NCI-H1436 treated with DMSO at 0.1 percent for 48 hours (cell line): ENCODE measurements at places on chromosomes 16 and 17.

GRCh38 chr17:77569846-77570564 lies 388.5 kb upstream of the TNRC6C start:
- no peak for DNase-seq

DNA sequence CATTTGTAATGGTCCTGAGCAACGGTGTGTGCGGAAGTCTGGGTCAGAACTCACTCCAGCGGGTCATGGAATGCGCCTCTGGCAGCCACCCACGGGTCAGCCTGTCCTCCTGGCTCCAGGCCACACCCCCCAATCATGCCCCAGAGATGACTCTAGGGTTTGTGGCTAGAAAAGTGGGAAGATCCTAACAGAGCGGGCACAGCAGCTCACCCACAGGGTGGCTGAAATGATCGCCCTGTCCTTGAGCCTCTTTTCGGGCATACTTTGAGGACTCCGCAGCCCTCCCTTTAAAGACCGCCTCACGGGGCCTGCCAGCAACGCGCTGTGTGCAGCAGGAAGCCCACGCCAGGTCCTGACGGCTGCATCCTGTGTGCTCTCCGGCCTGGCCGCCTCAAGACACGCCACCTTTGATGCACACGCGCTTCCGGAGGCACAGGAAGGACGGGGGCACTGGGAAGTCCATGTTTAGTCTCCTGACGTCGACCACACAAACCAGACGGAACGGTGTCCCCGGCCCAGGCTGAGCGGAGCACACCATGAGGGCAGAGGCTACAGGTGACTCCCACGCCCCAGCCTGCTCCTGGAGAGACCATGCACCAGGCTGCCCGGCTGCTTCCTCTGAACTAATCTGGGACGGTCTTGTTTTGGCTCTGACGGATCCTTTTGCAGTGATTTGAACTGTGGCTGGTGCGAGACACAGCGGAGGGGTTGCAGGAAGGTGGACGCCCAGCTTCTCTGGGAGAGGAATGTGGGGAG lies 92.9 kb downstream of the TBC1D16 start:
- DNase-seq = no peak

DNA sequence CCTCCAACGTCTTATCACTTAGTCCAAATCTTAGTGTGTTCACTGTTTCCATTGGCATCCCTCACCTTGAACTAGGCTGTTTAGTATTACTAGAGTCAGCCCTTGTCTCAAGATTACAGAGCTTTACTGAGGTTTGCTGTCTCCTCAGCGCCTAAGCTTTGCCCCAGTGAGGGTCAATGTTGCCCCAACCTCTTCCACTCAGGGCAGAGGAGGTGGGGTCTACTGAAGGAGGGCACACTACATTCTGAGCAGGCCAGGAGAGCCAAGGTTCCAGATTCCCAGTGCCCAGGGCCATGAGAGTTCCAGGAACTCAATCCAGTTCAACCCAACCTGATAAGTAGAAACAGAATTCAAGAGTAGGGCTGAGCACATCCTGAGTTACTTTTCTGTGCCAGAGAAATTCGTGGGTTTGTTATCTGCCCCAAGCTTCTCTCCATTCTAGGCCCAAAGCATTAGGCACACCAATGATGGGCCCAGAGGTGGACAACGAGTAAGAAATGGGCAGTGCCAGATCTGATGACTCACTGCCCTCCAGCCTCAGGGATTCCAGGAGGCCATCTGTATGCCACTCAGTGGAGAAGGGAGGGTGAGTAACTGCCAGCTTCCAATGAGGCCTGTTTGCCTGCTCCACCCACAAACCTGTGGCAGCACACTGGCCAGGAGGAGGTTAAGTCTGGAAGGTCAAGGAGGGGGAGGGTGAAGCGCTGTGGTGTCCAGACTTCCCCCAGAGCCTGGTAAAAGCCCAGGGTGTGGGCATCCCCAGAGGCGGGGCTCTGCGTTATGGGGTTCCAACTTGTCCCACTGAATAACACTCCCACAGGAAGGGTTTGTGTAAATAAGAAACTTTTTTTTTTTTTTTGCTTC lies 8.2 kb downstream of the TUBG2 start:
- DNase-seq = no peak

GRCh38 chr17:43840814-43841213 lies 6.2 kb upstream of the CD300LG start:
- no peak for DNase-seq

GRCh38 chr17:8066841-8067775 lies 20.4 kb downstream of the ALOX12B start:
- no peak for DNase-seq

DNA sequence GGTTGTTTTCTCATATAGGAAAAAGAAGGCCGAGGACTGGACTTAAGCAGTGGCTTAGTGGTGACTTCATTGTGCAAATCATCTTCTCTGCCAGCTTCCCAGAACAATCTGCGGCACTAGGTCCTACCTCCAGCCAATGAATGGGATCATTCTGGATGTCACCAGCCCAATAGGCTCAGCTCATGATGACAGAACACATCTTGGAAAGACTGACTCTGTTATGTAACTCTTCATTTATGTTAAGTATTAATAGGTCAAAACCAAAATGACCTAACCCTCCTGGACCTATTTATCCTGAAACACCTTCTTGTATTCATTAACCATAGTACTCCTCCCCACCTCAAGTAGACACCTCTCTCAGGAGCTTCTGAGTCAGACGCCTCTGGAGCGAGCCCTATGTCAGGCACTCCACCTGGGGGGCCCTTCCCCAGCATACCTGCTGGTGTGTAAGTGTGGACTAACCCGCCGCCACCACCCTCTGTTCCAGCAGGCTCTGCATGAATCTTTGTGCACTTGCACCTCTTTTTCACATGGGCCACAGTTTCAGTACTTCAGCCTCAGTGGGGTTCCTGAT lies 7.2 kb downstream of the ARL2BP start:
- no peak for DNase-seq

DNA sequence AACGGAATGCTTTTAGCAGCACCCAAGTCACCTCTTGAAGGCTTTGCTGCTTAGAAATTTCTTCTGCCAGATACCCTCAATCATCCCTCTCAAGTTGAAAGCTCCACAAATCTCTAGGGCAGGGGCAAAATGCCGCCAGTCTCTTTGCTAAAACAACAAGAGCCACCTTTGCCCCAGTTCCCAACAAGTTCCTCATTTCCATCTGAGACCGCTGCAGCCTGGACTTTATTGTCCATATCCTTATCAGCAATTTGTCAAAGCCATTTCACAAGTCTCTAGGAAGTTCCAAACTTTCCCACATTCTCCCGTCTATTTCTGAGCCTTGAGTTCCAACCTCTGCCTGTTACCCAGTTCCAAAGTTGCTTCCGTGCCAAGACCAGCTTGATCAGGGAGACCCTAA lies 27.4 kb downstream of the TMC6 start:
- DNase-seq = no peak

DNA sequence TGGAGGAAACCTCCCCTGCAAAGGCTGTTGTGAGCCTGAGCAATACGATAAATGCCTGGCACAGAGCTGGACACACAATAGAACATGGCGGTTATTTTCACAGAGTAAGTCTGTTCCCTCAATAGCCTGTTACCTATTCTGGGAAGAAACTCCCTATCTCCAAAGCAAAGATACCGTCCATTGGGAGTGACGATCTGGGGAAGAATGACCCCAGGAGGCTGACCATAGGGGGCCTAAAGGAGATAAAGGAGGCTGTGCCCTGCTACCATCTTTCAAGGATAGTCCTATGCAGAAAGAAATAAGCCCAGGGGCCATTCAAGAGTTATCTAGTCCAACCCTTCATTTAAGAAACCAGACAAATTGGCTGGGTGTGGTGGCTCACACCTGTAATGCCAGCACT lies 4.1 kb upstream of the AXIN2 start:
- DNase-seq = no peak

GRCh38 chr16:30185683-30186421 lies 2.5 kb downstream of the CORO1A start:
- DNase-seq = no peak

GRCh38 chr17:37170881-37171425 lies 204.8 kb upstream of the C17orf78 start:
- DNase-seq = no peak

- DNase-seq = no peak
Observed at GRCh38 chr16:87681981-87682570, 79.8 kb downstream of the JPH3 start.

DNA sequence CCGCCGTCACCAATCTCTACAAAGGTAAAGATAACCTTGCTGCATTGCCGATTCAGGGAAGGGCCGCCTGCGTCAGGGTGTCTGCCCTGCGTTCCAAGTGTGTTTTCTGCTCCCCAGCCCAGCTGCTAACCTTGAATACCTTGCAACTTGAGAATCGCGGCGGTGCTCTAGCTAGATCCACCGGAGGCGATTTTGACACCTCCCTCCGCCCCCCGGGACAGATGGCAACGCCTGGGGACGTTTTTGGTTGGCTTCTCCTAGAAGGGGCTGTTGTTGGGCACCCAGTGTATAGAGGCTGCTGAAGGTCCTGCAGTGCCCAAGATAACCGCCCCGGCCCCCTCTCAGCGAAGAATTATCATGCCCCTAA lies 1.5 kb downstream of the HAPSTR1 start:
- DNase-seq = no peak
